ENCODE measurements at places on chromosomes 7 and 10.

DNA sequence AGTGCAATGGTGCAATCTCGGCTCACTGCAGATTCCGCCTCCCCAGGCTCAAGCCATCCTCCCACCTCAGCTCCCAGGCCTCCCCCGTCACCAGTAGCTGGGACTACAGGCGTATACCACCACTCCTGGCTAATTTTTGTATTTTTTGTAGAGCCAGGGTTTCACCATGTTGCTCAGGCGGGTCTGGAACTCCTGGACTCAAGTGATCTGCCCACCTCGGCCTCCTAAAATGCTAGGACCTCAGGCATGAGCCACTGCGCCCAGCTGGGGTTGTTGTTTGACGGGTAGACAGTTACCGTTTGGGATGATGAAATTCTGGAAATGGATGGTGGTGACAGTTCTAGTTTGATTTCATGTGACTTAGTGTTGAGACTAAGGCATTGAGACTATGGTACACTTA is 15.3 kb downstream of the CALML3 start:
- DNase-seq, result no peak

DNA sequence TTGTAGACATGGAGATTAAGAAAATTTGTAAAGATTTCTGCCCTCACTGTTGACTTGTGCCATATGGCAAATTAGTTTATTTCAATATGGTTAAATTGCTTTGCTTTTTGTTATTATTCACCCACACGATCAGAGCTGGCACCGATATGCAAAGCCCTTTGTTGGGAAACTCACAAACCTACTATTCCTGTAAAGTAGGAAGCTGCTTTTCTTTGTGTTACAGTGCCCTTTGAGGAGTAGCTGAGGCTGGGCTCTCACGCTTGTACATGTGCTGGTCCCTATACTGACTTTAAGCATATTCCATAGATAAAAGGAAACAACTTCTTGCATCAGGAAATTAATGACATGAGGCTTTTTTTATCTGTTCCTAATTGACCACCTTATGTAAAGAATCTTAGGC is 17.6 kb upstream of the AOAH start:
- DNase-seq, result no peak

DNA sequence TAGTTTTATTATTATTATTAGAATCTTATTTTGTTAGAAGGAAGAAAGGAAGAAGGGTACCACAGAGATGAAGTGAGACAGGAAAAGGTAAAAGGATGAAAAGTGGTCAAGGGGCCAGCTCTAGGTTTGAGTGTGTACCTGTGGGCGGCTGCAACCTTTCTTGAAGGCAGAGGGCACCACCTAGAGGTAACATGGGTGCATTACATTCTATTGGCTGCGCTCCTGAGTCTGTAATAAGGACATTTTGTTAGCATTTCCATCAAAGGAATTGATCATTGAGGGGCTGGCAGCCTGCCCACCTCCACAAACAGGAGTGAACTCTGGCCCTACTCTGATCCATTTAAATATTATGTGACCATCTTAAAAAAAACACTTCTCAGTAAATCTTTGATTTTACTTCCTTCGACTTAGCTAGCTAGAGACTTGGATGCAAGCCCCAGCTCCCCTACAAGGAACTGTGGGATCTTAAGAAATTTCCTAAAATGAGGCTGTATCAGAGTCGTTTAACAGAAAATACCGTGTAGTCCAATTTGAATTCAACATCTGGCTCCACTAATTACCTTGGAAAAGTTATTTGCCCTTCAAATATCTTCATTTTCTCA is 610.4 kb downstream of the IPMK start:
- DNase-seq, result peak; percentile 0

GRCh38 chr10:102069071-102069470 is 3.9 kb downstream of the HPS6 start:
- DNase-seq, result no peak

- DNase-seq, result no peak
Measured at GRCh38 chr7:142898377-142899170, 13.0 kb upstream of the TRPV6 start.

DNA sequence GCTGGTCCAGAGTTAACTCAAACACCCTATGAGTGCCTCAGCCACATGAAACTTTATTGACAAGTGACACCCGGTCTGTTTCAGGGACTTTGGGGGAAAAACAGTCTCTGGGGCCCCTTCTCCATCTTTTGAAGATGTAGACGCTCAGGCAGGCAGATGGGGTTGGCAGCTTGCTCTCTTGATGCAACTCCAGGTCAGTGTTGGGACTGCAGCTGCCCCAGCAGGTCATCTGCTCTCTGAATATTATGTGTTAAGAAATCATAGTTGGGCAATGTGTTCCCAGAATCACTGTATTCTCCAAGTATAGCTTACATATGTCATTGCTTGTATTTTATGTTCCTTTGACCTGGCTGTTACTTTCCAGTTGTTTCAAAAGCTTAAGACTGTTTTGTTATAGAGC is 544.9 kb upstream of the MGMT start:
- no peak for DNase-seq

GRCh38 chr7:15989194-15989593 is 302.7 kb upstream of the MEOX2 start:
- DNase-seq, result no peak

DNA sequence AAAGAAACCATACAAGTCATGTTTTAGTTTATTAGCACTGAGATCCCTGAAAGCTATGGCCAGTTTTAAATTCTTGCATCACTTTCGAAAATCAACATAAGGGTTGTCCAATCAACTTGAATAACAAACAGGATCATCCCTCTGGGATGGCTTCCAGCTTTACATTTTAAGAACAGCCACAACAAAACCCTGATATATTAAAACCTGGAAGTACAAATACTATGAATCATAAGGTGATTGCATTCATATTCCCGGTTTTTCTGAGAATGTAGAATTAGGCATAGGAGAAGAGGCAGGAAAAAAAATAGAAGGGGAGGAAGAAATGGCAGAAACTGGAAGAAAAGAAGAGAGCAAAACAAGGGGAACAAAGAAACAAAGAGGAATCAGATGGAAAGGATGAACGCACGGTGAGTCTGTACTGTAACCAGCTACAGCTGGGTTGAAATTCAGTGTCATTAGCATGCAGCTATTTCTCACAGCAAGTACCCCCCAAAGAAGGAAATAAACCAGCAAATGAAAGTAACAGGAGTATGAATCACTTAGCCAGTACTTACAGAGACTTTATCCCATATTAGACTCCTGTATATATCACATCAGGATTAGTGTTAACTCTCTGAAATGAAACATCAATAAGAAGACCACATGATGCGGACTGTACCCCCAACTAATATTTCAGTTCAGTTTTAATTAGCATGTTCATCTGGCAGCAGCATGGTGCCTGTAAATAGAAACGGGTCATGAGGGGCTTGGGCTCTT is 301.3 kb downstream of the RNLS start:
- DNase-seq, result no peak

DNA sequence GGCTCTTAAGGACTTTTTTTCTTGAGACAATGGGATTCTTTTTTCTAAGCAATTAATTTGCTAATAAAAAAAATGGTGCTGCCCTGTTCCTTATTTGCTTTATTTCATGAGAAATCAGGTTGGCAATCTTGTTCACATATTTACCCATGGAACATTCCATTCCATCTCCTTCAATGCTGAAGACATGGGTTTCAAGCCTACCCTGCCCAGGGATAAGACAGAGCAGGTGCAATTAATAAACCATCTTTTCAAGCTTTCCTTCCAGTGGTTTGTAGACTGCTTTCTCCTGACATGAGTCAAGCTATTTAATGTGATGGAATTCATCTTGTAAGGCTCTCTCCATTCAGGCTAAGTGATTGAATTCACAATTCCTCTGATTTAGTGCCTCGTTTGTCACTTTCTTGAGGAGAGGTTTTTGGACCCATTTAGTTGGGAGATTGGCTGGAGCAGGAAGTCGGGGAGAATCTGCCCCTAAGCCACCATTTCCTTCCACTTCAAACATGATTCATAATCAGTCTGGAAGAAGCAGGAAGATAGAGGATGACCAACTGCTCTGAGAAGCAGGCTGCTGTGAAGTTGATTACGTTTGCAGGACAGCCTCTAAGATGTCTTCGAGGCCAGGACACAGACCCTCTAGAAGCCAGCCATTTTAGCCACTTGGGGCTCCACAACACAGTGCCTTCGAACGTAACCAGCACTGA is 552.4 kb upstream of the GALNT17 start:
- no peak for DNase-seq

DNA sequence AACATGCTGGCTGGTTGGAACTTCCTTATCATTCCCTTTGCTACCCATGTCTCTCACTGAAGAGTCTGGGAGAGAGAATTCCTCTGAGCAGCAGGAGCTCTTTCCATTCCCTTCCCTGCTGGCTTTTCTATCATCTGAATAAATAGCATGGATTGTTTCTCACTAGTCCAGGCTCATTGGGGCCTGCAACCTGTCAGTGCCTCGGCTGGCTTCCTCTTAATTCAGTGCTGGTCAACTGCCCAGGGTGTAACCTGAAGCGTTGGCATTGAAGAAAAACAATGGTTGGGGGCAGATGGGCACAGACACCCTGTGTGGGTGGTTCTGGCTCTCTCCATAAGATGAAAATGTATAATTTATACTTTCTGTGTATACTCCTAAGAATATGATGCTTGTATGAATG is 155.6 kb downstream of the ANLN start:
- no peak for DNase-seq

GRCh38 chr7:29320577-29320976 is 126.0 kb downstream of the CHN2 start:
- no peak for DNase-seq

GRCh38 chr10:67302701-67303100 is 376.9 kb downstream of the LRRTM3 start:
- no peak for DNase-seq

- no peak for DNase-seq
Measured at GRCh38 chr10:42476101-42476500, 162.3 kb downstream of the ZNF33B start.

DNA sequence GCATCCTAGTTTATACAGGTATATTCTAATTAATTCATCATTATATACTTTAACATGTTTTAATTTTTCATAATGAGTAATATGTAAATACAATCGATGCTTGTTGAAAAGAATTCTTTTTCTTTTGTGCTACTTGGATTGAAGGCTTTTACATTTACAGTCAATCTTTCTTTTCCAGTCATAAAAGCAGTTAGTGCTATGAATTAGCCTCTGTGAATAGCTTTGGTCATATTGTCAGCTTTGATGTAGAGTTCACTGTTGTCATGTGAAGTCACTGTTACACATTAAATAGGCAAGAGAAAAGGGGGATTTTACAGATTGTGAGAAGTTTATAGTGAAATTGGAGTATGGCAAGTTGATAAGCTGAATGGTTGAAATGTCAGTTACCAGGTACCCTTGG is 103.3 kb upstream of the FAM133B start:
- DNase-seq, result no peak

DNA sequence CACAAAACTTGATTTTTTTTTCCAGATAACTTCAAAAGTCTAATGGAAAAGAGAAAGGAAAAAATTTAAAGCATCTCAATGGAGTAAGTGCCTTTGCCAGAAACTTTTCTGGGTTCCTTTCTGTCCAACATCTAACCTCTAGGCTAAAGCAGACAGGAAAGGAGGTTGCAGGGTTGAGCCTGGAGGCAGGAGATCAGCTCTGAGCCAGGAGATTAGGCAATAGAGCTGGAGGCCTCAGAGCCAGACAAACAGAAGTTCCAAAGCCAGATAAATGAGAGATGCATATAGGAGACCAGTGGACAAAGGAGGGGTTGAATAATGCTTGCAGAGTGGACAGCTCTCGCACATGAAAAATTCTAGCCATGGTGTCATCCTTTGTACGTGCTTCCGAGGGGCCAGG is 42.9 kb downstream of the CHN2 start:
- no peak for DNase-seq

- no peak for DNase-seq
Measured at GRCh38 chr7:135769005-135769802, 20.6 kb upstream of the FAM180A start.

DNA sequence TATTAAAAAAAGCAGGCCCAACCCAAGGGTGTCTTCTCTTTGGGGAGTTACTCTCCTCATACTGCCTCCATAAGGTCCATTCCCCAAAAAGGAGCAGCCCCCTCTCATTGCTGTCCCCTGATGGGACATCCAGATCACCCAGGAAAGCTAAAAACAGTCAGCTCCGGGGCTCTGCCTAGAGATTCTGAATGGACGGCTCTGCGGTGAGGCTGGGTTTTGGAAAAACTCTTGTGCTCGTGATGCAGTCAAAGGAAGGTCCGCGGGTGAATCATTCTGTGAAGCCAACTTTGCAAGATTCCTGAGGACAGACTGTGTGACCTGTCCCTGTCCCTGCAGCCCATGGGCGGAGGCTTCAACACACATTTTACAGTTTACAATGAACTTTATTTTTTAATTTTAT is 351.5 kb downstream of the TYW1 start:
- no peak for DNase-seq

GRCh38 chr10:119049777-119050176 is 20.3 kb downstream of the NANOS1 start:
- no peak for DNase-seq
